T-helper 9 cell (primary cell): ENCODE measurements at places on chromosomes 5 and 9.

DNA sequence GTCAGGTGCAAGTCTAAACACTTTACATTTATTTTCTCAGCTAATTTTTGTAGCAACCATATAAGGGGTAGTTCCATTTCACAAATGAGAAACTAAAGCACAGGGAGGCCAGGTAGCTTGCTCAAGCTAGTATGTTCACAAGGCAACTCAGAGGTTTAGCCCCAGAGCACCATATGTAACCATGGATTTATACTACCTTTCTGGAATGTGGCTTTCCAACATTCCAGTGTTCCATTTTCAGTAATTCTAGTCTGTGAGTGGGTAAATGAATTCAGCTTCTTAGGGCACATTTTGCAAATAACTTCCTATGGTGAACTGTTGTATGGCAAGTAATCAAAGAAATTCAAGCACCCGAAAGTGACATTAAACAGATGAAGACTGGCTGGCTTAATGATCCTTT is 25.0 kb upstream of the CAST start:
- no peak for DNase-seq

DNA sequence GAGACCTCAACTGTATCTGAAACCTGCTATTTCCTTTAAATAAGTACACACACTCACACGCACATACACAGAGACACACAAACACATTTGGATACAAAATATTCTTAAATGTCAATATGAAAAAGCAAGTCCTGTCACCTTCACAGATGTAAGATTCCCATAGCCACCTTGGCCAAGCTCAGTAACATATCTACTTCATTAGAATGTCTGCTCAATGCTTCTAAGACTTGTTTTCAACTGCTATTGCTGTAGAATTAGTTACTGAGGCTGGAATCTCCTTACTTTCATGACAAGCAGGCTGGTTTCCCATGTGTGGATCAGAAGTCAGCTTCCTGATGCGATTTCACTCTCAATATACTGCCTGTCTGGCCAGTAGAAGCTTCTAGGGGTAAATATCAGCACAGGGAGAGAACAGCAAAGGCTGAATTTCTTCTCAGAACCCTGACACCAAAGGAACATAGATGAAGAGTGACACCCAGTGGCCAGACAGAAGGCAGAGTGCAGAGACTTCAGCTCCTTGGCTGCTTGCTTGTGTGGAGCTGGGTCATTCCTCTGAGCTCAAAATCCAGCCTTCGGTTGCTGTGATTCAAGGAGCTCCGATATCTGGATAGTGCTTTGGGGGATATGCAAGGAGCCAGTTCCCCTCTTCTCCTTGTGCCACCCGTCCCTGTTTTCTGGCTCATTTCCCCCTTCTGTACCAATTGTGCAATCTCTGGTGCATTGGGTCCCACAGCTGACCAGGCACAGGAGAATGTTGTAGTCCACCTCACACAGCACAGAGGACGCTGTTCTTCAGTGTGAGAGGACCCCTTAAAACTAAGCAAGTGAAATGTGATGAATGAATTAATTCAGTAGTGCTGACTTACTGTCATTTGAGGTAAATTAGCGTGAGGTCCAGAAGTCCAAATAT is 26.6 kb upstream of the ABLIM3 start:
- peak; percentile 21 for DNase-seq

DNA sequence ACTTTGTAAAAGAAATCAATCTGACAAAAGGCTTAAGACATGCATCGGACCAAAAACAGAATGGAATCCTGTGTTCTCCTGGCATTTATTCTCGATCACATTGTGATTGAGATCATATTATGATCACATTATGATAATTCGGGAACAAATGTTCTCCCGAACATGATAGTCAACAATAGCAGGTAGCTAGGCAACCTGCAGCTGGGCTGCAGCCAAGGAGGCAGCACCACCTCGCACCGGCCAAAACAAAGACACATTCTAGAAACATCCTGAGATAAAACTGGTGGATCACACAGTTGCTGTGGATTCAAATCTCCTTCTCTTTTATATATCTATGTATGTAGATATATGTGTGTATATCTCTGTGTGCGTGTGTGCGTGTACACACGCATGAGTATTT is 480.6 kb upstream of the CYLC2 start:
- DNase-seq, result no peak

DNA sequence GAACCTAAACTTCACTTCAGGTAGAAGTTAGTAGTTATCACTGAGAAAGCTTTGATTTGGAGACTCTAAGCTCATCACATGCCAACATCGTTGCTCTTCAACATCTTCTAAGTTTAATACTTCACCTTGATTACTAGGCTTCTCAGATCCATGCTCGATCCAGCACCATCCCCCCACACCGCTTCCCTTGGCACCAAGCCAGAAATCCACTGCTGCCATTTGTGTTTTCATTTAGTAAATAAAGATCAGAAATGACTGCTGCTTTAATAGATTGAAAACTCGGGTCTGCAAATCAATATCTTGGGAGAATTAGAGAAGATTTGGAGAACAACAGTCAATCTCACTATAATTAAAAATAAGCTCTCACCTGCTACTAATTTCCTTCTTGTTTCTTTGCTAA is 214.7 kb upstream of the NR4A3 start:
- DNase-seq, result no peak

GRCh38 chr9:133188006-133188842 is 20.8 kb downstream of the OBP2B start:
- DNase-seq, result no peak

DNA sequence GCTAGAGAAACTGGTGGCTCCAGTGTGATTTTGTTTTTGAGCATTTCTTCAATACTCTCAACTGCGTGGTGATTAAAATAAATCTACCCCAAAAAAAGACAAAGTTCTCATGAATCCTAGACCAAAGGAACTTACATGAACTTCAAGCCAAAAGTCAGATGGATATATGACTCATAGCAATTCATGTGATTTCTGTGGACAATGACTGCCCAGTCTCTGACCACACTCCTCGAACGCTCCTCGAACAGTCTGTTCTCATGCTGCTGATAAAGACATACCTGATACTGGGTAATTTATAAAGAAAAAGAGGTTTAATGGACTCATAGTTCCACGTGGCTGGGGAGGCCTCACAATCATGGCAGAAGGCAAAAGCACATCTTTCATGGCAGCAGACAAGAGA is 46.4 kb upstream of the CEP78 start:
- no peak for DNase-seq

- no peak for DNase-seq
These were observed 16.7 kb downstream of the ANXA6 start for GRCh38 chr5:151140686-151141459.

- DNase-seq, result no peak
These were observed 476.5 kb downstream of the SPATA31A7 start for GRCh38 chr9:61666310-61666709.

- DNase-seq, result no peak
These were observed 82.1 kb upstream of the ALDH1A1 start for GRCh38 chr9:73034962-73035361.

DNA sequence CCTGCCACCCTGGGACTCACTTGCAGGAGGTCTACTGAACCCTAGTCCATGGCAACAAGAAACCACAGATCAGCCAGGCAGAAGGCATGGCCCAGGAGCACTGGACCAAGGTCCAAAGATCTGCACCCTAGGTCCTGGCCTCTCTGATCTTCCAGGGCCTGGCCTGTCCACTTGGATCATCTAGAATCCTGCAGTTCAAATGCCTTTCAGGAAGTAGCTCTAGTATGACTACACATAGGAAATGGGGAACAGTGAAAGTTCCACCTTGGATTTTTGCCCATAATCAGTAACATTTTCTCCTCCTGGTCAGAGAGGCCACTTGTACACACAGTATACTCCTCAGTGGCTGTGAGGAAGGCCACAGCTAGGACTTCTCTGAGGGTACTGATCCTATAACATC is 11.5 kb downstream of the ANXA6 start:
- no peak for DNase-seq

- no peak for DNase-seq
These were observed 26.5 kb downstream of the LIX1 start for GRCh38 chr5:97115932-97116331.

DNA sequence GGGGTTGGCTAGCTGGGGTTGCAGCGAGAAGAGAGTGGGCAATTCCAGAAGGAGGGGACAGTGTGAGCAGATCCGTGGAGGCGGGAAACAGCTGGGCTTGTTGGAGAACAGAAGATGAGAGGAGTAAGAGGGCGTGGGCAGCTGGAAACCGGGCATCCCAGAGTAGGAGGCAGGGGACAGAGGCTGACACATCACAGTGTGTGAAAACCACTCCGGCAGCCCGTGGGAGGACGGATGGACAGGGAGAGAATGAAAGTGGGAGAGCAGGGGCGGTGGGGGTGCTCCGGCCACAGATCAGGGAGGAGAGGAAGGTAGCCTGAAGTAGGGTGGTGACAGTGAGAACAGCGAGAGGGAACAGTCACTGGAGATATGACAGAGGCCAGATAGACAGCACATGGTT is 8.3 kb upstream of the PSMB7 start:
- DNase-seq, result no peak

- no peak for DNase-seq
These were observed 515.8 kb downstream of the KDM4C start for GRCh38 chr9:7273575-7273974.

DNA sequence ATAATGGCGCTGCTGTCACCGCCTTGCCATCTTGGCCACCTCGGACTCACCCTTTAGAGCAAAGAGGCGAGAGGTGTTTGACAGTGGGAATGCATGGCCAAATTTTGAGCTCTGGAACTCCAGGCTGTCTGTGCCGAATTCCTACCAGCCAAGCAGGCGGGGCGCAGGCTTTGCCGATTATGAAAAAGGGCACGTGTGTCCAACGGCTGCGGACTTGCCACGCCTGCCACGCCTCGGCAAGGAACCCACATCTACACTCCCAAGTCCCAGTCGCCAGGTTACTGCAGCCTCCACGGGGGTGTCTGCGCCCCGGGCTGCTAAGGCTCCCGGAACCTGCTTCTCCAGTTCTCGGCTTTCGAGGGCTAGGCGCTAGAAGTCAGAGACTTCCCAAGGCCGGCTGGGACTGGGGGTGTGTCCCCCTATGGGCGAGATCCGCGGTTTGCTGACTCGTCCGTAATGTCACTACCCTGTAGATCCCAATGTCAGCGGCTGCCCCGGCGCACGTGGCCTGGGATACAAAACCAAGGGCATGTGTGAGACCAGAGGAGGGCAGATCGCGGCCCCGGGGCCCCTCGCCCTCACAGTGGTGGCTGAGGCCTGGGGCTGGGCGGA is 2.8 kb downstream of the NPR3 start:
- DNase-seq, result no peak

GRCh38 chr5:179623906-179624741 is 653 bp upstream of the HNRNPH1 start:
- DNase-seq, result peak; percentile 30

DNA sequence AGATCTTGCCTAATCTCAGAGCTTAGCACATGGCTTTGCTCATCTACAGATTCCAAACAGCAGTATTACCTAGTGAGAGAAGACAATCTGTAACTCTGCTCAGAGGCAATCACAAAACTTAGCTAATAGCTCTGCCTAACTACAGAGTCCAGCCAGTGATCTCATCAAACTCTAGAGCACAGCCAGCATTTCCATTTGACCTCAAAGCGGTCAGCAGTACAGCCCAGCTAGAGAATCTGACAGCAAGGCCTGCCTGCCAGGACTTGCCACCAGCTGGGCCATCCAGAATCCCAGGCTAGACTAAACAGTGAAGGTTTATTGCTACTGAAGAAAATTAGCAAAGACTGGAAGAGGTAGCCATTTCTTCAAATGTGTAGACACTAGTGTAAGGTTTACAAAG is 217.9 kb upstream of the VLDLR start:
- DNase-seq, result no peak

- no peak for DNase-seq
These were observed 224.7 kb downstream of the NFIB start for GRCh38 chr9:14089051-14089803.

DNA sequence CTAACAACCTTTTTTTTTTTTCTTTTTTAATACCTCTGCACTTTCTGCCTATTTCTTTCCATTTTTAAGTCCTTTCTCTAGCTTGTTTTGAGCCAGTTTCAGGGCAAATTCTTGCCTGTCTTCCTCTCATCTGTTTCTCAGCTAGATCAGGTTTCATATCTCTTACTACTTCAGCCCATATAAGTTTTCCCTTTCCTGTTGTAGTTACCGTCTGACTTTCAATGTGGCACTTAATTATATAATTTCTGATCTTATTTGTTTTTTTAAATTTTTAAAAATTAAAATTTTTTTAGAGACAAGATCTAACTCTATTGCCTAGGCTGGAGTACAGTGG is 104.7 kb upstream of the ELL2 start:
- no peak for DNase-seq

GRCh38 chr9:7154003-7154619 is 396.3 kb downstream of the KDM4C start:
- no peak for DNase-seq

DNA sequence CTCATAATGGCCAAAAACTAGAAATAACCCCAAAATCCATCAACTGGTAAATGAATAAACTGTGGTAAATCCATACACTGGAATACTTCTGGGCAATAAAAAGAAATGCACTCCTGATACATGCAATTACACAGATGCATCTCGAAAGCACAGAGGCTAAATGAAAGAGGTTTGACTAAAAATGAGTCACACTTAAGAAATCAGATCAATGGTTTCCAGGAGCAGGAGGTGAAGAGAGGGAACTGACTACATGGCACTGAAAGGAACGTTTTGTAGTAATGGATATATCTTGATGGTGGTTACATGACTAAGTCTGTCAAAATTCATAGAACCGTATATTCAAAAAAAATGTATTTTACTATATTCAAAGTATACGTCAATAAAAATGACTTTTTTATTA is 42.4 kb downstream of the STRBP start:
- no peak for DNase-seq

DNA sequence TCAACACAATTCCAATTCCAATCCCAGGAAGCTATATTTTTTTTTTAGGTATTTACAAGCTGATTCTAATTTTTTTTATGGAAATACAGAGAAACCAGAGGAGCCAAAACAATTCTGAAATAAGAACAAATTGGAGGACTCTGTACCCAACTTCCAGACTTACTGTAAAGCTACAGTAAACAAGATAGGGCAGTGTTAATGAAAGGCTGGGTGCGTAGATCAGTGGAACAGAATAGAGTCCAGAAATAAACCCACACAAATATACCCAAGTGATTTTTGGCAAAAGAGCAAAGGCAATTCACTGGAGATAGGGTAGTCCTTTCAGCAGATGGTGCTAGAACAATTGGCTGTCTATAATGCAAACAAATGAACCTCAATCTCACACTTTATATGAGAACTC is 50.6 kb downstream of the WHRN start:
- DNase-seq, result no peak

GRCh38 chr5:68217528-68217927 is 2.0 kb downstream of the PIK3R1 start:
- DNase-seq, result no peak
